NCI-H2171 (cell line): ENCODE measurements at places on chromosomes 2 and 18.

- no peak for DNase-seq
Measured at GRCh38 chr2:109694190-109694589, 80.0 kb downstream of the SOWAHC start.

DNA sequence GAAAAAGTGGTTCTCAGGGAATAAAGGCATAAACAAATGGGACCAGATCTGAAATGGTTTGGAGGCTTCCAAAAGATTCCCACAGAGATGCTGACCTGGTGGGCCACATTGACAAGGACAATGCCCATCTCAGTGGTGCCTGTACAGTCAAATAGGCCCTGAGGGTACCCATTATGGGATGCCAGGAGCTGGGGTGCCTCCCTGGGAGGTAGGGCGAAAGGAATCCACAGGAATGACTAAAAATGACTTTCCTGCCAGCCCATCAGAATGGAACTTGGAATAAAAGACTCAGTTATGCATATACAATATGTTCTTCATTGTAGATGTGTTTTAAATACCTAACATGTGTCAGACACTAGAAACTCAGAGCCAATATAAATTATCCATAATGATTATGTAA lies 248.5 kb downstream of the RNF144A start:
- DNase-seq, result no peak

GRCh38 chr2:206856513-206856912 lies 82.8 kb upstream of the CPO start:
- no peak for DNase-seq

GRCh38 chr18:39839782-39840181 lies 2115.3 kb upstream of the PIK3C3 start:
- DNase-seq, result no peak

DNA sequence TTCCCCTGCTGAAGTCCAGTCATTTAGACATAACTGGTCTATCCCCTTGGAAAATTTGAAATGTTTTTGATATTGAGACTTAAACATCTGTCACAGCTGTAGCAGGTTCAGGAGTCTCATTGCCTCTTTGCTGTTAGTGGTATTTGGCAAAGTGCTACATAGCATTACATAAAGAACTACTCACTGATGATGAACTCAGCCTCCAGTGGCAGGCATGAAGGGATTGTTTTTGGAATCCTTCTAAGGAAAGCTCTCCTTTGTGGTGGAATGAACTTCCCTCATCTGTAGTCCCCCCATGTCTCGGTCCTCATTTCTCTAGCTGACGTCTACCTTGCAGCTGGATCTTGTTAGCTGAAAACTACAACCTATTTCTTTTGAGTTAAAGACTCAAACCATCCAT lies 111.6 kb downstream of the TACR1 start:
- no peak for DNase-seq

GRCh38 chr18:51578406-51578980 lies 381.0 kb upstream of the MEX3C start:
- DNase-seq, result no peak

- no peak for DNase-seq
Measured at GRCh38 chr2:230925443-230925878, 419 bp upstream of the GPR55 start.

GRCh38 chr2:44005846-44006245 lies 10.1 kb upstream of the LRPPRC start:
- no peak for DNase-seq

DNA sequence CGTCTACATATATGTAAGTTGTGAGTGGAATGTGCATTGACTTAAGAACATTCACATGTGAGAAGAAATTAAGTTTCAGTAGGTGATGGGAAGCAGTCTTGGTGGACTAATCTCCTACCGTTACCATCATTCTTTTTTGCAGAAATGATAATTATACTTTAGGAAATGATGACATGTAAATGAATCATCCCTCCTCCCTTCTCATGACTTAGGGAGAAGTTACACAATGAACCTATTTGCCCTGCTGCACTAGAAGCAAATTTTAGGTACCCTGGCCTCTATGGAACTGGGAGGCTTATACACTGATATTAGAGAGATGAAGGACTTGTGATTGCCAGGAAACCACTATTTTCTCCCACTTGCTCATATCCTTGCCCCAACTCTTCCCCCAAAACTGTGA lies 214.2 kb downstream of the CALCRL start:
- no peak for DNase-seq

GRCh38 chr2:28287256-28287915 lies 105.3 kb upstream of the FOSL2 start:
- no peak for DNase-seq

- DNase-seq, result no peak
Measured at GRCh38 chr18:35460736-35461161, 37.0 kb downstream of the INO80C start.

DNA sequence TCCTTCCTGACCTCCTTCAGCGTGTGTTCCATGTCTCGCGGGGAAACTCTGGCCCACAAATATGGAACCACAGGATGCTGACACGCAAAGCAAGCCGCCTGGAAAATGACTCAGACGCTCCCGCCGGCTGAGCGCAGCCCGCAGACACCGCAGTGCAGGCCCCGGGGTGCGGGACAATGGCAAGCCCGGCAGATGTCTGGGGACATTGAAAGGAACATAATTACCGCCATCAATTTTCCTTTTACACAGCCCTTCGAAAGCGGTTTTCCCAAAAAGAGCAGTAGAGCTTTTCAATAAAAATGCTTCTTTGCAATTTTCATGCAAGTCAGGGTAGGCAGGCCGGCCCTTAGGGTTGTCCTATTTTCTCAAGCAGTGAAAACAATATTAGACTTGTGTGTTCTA lies 159.2 kb upstream of the SH3BP4 start:
- no peak for DNase-seq

DNA sequence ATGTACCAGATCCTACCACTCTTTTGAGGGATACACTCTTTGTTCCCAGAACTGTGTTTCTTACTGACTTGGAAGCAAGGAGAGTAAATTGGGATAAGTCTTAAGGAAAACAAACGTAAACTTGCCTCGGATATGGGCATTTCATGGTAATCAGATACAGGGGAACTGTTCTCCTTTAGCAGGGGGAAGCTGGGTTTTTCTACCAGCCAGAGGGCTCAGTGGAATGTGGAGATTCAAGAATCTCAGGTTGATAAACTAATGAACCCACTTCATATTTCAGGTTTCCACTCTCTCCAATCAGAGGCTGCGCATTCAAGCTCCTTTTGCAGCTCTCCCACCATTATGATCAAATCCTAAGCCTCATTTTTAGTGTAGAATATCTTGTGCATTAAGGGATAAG lies 676.5 kb upstream of the FSHR start:
- no peak for DNase-seq

- DNase-seq, result no peak
Measured at GRCh38 chr2:239322416-239323086, 78.3 kb downstream of the HDAC4 start.

DNA sequence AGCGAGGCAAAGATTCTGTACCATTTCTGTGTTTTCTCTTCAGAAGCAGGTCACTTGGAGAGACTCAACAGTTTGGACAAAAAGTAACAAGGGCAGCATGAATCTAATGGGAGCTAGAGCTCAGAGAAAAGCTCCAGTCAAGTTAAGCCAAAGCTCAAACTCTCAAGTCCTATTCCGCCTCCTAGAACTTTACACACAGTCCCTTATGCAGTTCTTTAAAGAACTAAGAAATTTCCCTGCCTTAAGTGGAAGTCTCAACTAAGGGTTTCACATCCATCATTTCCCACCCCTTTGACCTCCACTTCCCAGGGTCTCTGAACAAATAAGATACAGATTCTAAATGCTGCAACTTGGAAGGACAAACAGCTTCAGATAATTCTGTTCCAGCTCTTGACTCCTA lies 121.3 kb upstream of the RNU4ATAC start:
- no peak for DNase-seq
